Esophagus squamous epithelium (tissue), 5 donors: ENCODE measurements at places on chromosomes 5 and 9.
A peak's percentile ranks its signal among the peaks of the same experiment; 100 is the strongest.

GRCh38 chr9:127741831-127742434 is 6.8 kb upstream of the TOR2A start:
- no peak for DNase-seq

DNA sequence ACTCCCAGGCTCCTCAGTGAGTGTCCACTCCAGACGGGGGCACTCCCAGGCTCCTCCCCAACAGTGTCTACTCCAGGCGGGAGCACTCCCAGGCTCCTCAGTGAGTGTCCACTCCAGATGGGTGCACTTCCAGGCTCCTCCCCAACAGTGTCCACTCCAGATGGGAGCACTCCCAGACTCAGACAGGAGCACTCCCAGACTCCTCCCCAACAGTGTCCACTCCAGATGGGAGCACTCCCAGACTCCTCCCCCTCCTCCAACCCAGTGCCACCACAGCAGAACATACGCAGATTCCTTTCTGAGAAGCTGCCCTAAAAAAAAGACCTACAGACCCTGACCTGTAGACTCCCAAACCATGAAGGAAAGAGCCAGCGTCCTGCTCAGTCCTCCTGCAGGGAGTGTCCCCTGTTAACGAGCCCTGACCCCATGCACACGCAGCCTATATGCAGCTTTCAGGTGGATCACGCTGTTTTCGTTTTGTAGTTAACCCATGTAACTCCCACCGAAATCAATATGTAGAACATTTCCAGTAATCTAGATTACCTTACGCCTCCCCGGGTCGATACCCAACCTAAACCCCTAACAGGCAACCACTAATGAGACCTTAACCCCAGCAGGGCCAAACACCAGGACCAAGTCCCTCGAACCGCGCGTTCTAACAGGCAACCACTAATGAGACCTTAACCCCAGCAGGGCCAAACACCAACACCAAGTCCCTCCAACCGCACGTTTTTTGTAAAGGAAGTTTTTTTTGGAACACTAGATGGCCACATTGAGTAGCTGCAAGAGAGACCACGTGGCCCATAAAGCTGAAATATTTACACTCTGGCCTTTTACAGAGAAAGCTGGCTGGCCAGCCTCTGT is 15.7 kb downstream of the PNPLA7 start:
- DNase-seq, result no peak

- no peak for DNase-seq
These were observed 208.0 kb downstream of the PARP8 start for GRCh38 chr5:50874306-50875001.

DNA sequence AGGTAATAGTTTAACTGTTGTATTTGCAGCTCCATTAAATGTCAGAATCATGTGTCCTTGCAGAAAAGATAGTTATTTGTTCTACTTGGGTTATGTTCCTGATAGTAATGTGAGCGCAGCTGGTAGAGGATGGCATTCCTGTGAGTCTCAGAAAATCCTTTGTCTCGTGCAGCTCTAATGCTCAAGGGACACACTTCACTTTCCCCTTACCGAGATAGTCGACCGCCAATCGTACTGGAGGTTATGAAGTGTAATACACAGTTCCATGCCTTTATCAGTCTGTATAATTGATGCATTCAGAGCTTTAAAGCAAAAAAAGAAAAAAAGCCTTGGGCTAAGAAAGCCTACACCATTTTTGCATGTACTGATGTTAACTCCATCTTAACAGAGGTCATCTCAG is 60.2 kb upstream of the SRP19 start:
- DNase-seq, result no peak

DNA sequence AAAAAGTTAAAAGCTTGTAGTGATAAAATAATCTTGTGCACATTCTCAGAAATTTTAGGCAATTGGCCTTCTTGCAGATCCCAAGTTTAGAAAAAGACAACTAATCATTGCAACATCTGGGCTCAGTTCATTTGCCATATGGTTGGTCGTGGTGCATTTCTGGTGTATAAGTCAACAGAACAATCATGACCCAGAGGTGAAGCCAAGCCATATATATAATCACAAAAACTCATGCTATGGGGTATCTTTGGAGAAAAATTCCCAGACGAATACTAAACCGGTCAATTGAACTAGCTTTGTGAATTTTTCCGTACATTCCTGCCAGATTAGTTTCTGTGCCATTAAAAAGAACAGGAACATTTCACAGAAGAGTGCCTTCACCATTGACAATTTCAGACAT is 50.3 kb downstream of the FYB1 start:
- no peak for DNase-seq

DNA sequence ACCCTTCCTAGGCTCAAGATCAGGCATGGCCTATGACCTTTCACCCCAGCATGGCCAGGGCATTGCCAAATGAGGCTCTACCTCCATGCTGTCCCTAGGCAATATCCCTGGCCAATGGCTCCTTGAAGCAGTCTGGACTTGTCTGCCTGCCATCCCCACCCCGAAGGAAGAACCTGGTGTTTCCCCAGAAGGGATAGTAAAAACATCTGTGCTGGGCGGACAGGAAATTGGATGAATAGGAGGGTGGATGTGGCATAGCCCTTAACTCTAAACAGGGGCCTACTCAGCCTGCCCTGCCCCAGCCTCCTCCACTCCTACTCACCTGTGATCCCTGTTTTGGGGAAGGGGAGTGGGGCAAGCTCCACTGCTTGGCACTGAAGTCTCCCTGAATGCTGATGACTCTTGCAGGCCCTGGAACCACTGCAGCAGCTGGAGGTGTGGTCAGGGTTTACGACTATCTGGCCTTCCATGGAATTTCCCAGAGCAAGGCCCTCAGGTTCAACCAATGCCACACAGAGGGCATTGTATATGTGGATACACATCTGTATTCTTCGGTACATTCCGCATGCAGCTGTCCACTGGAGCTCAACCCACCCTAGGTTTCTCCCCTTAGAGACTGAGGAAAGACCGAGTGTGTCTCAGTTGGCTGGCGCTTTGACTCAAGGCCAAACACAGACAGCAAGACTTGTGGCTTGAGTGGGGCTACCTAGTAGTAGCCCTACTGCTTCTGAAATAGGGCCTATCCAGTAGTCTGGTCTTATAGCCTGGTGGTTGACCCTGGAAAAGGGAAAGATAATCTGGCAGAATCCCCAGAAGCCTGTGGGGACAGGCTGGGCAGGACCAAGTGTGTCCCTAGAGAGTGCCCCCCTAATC is 6.4 kb upstream of the P4HA2 start:
- DNase-seq, result no peak

DNA sequence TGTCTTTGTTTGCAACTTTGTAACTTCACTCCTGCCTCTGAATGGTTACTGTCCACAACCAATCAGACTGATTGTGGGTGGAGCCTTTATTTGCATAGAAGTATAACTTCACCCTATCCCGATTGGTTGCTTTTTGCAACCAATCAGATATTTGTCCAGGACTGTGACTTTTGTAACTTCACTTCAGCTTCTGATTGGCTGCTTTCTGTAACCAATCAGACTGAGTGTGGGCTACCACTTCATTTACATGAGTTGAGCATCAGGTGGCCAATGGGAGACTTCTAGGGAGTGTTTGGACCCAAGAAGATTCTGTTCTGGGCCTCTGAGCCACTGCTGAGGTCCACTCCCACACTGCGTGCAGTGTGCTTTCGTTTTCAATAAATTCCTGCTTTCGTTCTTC is 1810.7 kb upstream of the CDH6 start:
- no peak for DNase-seq

- DNase-seq, result no peak
These were observed 30.0 kb downstream of the CARD6 start for GRCh38 chr5:40871177-40871576.

- no peak for DNase-seq
These were observed 1.5 kb downstream of the SLC34A1 start for GRCh38 chr5:177385720-177386119.

DNA sequence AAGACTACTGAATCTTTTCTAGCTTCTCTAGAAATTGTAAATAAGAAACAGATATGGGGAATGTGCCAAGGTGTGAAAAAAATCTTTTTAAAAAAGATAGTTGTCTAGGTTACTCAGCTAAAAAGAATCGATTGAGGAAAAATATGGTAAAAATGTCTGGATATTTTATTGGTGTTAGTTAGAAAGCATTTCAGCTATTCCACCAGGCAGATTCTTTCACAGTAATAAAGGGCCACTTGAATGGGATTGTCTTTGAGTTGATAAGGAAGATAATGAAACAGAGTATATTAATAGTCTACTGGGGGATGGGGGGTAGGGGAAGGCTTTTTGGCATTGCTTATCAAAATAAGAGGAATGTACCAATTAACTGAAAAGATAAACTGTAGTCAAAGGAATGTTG is 51.9 kb downstream of the SLIT3 start:
- no peak for DNase-seq

DNA sequence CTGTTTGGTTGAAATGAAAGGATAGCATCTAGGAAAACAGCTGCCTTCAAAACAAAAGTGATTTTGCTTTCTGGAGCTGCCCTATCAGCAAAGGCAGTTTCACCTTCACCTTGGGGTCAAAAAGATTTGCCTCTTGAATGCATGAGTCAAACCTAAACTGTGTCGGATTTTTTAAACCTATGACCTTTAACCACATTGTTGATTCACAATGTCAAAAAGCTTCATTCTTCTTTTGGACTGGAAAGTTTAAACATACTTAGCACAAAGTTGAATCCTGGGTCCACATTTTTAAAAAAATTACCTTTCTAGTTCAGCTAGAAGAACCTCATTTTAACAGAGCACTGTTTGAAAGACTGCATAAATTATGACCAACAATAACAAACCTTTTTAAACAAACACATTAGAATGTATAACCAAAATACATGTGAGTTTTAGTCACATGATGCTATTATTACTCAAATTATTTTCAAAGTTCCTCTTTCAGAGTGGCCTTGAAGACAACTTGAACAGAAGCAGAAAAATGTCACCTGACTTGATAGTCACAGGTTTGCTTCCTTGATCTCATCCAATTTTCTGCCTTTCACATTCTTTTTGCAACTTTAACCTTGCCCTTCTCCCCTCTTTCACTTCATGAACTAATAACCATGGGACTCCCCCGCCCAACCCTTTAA is 109.7 kb upstream of the LHFPL2 start:
- no peak for DNase-seq

- DNase-seq, result no peak
These were observed 169.2 kb downstream of the MEF2C start for GRCh38 chr5:88713818-88714217.

GRCh38 chr9:135759676-135760300 is 57.8 kb downstream of the KCNT1 start:
- DNase-seq, result no peak

- DNase-seq, result peak; percentile 3
These were observed 3.0 kb upstream of the FAM13B start for GRCh38 chr5:138035605-138036537.

DNA sequence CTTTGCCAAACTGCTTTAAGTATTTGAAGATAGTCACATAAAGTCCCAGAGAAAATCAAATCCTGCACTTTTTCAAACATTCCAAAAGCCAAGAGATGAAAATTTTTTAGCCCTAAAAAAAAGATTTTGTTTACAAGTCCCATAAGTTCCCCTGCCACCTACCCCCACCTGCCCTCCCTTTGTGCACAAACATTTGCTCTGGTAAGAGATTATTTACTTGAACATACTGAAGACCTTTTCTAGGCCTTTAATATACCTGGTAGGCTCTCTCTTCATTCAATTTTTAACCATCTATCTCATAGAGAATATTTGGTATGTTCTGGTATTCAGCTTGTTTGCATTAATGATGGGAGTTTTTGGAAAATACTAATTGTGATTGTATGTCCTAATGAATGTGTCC is 50.3 kb downstream of the MEGF9 start:
- DNase-seq, result no peak

GRCh38 chr5:10746711-10747110 is 14.3 kb downstream of the DAP start:
- no peak for DNase-seq

DNA sequence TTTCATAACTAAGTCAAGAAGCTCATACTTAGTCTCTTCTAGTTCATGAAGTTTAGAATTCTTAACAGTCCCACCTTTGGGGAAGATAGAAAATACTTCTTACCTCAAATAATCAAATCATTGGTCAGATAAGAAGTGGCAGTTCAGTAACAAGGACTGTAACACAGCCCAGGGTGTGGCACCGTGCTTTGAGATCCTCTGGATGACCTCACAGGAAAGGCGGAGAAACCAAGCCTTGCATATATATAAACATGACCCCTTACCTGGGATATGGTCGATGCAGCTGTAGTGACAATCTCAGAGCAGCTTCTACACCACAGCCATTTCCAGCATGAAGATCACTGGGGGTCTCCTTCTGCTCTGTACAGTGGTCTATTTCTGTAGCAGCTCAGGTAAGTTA is at the start of gene SPINK7:
Gene SPINK7 (plus strand): TSS at position 271 of the 400 bp plus-strand sequence. CDS start 61 bp downstream, at position 332.
- no peak for DNase-seq

- no peak for DNase-seq
These were observed 21.1 kb downstream of the EXOSC2 start for GRCh38 chr9:130714586-130715110.

DNA sequence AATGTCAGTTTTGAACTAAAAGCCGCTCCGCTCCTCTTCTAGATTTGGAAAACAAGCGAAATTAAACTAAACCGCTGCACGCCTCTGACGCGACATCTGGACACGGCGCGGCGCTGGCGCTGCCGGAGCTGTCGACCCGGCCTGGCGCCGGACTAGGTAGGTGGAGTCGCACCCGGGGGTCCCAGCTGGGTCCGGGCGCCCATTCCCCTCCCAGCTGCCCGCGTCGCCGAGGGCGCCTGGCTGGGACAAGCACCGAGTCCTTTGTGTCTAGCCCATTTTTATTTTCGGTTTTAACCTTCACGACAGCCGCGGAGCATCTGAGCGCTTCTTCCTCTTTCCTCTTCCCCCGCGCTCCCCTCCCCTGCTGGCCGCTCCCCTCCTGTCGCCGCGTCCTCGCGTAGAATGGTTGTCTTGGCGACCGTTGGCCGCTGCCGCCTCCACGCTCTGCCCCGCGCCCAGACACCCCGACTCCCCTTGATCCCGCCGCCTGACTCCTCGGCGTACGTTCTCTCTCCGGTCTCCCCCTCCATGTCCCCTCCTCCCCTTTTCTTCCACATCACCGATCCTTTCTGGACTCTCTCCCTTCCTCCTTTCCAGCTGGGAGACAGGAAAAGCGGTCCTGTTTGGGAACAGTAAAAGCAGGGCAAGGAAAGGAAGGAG is 545 bp downstream of the CDKN2B-AS1 start:
- peak; percentile 58 for DNase-seq

- no peak for DNase-seq
These were observed 337.9 kb upstream of the RFX3 start for GRCh38 chr9:3863686-3864085.

- no peak for DNase-seq
These were observed 64.6 kb downstream of the ABCA1 start for GRCh38 chr9:104863180-104863883.

GRCh38 chr9:87850391-87850790 is 32.3 kb upstream of the SPATA31E1 start:
- DNase-seq, result no peak

DNA sequence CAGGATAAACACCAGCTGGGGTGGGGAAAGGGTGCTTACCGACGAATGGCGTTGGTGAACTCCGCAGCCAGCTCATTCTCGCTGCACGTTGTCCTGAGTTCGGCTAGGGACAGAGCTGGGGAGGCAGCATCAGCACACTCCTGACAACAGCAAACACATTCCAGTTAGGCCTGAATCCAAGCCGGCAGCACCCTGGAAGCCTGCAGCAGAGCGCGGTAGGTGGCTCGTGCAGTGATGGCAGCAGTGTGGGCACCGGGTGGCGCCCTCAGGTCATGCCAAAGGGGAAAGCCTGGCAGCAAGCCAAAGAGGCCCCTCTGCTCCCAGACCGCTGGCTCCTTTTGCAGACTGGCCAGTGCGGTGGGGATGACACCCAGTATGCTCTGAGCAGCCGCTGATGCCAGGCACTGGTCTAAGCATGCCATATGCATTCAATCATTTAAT is 66.9 kb downstream of the DCP2 start:
- DNase-seq, result no peak

- no peak for DNase-seq
These were observed 105.8 kb downstream of the LIFR start for GRCh38 chr5:38450627-38451026.

- DNase-seq, result no peak
These were observed 284.3 kb downstream of the CCDC171 start for GRCh38 chr9:15837079-15837679.
